ENCODE measurements at places on chromosomes 3 and 15.
A peak's percentile ranks its signal among the peaks of the same experiment; 100 is the strongest.

- DNase-seq, result no peak
Measured at GRCh38 chr3:194271460-194272035, 79.6 kb downstream of the CPN2 start.

DNA sequence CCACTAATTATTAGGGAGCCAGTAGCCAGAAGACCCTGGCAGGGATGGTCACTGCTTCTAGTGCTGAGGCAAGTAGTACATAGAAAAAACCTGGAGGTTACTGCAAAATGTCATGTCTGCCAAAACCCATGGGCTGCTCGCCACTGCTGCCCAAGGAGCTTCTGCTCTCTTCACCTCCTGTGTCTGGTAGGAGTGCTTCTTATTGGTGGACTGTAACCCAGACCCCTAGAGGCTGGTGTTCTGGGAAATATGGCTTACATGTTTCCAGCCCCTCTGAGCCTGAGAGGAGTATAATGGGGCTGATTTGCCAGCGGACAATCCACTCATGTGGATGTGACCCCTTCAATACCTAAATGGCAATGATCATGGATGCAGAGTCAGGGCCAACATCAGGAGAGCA, 286.4 kb downstream of the EPHB1 start:
- no peak for DNase-seq

- DNase-seq, result peak; percentile 60
Measured at GRCh38 chr15:51874751-51875644, 45.5 kb downstream of the TMOD3 start.

- no peak for DNase-seq
Measured at GRCh38 chr15:99651023-99651807, 82.0 kb downstream of the LYSMD4 start.

- no peak for DNase-seq
Measured at GRCh38 chr3:161197855-161198850, 23.0 kb upstream of the NMD3 start.

GRCh38 chr15:77581896-77582569, 50.7 kb downstream of the LINGO1 start:
- no peak for DNase-seq

DNA sequence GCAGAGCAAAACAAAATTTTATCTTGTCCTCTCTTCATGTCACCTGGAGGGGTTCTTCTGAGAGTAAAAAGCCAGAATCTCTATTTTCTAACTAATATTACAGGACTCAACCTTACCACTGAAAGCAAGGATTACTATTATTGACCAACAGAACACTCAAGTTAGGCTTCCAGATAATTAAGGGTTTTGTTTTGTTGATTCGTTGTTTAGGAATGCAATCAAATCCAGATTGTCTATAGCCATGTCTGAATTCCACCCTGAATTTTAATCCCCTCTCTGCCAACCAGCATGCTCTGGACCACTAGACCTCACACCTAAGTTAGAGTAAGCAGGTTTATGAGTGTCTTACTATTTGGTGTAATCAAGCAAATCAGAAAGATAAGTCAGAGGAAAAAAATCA, 90.7 kb downstream of the PEAK1 start:
- no peak for DNase-seq

GRCh38 chr3:150000641-150001040, 29.9 kb upstream of the PFN2 start:
- no peak for DNase-seq

DNA sequence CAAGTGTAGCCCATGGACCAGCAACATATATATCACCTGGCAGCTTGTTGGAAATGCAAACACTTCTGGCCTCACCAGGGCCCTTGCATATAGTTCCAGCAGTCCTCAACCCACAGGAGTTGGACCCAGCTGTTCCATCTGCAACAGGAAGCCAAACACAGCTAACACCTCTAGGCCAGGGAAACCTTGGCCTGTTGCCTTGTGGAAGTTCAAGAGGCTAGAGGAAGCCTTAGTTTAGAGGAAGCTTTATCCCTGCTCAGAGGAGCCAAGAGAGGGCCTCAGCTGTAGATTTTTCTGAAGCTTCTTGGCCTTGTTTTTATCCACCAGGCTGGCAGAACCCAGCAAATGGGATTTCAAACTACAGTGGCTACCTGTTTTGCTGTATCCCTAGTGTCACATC, 11.4 kb downstream of the FHIT start:
- DNase-seq, result no peak

GRCh38 chr15:34011481-34011880, 27.5 kb downstream of the AVEN start:
- no peak for DNase-seq

DNA sequence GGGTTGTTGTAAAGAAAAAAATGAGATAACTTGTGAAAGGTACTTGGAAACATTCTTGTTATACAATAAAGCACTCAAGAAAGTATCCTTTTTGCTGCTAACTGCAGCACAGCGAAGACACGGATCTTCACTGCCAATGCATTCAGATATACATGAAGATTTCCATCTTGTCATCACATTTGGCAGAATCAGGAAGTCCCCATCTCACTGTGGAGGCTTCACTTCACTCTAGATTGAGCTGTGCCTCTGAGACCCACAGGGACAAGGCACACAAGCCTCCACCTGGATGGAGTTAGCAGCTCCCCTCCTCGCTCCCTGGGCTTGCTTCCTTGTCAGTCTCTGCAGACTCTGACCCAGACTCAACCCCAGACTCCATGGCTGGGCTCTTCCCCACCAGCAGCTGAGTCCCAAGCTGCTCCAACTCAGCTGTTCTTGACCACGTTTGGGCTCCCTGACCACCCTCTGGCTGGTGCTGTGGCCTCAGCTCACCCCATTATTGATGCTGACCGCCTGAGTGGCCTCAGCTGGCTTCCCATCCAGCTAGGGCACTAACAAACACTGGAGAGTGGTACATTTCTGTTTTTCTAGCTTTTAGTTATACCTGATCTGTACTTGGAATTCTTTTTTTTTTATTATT, 45.4 kb upstream of the SMAD3 start:
- no peak for DNase-seq

GRCh38 chr15:97141360-97141759, 810.9 kb downstream of the NR2F2 start:
- DNase-seq, result no peak

DNA sequence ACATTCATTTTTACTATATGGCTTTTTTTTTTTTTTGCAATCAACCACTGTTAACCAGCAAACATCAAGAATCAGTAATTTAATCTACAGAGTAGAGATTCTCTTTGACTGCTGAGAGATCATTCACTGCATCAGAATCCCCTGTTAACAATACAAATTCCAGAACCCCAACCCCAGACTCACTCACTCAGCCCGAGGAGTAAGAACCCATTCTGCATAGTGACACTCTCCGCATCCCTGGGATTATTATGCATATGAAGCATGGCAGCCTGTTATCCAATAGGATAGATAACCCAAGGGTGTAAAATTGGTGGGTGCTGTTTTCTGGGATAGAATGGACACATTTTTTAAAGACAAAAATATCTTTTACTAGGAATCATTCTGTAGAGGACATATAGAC, 76.3 kb upstream of the CCDC39 start:
- DNase-seq, result no peak

DNA sequence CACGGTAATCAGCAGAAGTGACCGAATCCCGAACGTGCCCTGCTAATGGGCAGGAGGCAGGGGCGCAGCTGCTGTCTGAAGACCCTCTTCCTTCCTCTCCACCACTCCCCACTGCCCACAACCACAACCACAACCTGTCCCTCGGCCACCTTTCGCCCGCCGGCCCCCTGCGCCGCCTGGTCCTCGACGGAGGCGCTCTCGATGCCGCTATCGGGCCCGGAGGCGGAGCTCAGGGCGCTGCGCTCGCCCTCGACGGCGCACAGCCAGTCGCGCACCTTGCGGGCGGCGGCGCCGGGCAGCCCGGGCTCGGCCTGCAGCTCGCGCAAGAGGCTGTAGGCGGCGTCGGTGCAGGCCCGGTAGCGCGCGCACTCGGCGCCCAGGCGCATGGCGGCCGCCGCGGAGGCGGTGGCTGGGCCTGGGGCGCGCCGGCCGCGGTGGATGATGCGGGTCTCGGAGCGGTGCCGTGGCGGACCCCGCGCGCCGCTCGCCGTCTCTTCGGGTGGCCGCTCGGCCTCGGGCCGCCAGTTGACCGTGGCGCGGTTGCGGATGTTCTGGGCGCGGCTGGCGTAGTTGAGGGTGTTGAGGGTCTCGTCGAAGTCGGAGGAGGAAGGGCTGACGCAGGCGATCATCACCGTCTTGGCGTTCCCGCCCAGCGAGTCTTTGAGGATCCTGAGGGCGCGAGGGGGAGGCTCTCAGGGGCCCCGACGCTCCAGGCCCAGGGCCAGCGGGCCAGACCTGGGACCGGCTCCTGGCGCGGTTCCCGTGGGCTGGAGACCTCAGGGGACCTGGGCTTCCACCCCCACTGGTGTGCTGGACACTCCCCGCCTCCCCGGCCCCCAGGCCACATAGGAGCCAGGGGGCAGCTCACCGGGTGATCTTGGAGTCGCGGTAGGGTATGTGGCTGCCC, 6.9 kb downstream of the KIF7 start:
- no peak for DNase-seq

GRCh38 chr3:177692304-177692975, 495.2 kb upstream of the TBL1XR1 start:
- DNase-seq, result no peak

GRCh38 chr3:37700466-37701248, 161.0 kb upstream of the CTDSPL start:
- DNase-seq, result no peak
